ENCODE measurements at places on chromosomes 1 and 21.
A peak's percentile ranks its signal among the peaks of the same experiment; 100 is the strongest.

- no peak for DNase-seq
Observed at GRCh38 chr21:44592446-44593311, at the start of gene KRTAP10-6. TSS of gene KRTAP10-6 (minus strand) at chr21:44592505. CDS start at chr21:44592484, 21 bp downstream.

- no peak for DNase-seq
Observed at GRCh38 chr1:66267201-66267940, 266.6 kb upstream of the SGIP1 start.

DNA sequence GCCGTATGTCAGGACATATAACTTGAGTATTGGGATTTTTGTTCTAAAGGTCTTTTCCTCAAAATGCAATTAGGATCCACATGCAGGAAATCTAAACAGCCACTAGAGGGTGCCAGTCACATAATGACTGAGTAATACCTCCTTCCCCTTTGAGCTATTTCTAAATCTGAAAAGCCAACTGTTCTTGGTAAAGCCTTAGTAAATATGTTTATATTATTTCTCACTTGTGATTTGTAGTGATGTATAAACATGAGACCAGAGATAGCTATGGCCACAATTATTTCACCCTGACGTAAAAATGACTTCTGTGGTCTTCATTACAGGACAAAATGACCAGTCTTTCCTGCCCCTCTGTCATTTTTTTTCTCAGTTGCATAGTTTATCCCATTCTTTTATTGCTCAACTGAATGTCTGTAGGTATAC lies 41.0 kb upstream of the DR1 start:
- peak; percentile 26 for DNase-seq

DNA sequence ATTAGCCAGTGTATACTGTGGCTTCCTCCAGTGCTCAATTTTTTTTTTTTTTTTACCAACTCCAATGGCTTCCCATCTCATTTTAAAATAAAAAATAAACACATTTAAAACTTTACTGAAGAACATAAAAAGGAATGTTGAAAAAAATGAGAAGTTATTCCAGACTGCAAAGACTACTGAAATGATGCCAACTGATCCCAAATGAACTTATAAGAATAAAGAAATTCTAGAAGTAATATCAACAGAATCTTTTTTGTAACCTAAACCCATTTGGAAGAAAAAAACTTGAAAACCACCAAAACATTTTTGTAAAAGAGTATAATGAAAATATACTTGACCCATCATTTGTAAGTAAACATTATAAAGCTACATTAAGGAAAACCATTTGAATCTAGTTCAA lies 129.4 kb downstream of the FAF1 start:
- DNase-seq, result no peak

DNA sequence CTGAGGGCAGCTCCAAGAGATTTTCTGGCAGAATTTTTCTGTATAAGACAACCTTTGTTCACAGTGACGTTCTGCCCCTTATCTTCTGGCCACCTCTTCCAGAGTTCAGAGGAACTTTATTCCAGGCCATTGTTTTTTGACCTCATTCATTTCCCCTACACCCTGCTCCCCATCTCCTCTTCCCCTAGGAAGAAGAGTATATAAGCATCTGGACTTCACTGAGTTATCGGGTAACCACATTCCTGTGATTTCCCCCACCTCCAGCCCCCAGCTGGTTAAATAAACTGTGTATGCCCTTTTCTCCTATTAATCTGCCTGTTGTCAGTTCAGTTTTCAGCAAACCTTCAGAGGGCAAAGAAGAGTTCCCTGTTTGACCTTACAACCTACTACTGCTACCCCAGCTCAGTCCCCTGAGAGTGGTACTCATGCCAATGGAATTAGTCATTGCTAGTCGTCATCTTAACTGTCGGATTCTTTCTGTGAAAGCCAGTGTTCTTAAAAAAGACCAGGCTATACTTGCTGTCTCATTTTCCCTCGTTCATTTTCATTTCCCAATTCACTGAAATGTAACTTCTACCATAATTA lies 14.3 kb upstream of the ALG14 start:
- no peak for DNase-seq

DNA sequence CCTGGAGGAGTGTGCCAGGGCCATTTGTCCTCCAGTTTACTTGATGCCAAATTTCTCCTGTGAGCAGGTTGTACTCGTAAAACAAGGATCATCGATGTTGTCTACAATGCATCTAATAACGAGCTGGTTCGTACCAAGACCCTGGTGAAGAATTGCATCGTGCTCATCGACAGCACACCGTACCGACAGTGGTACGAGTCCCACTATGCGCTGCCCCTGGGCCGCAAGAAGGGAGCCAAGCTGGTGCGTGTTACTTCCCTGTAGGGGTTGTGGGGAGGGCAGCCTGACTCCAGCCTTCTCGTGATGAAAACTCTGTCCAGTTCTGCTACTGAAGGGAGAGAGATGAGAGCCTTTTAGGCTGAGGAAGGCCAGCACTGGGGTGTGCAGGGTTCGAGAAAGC lies 2.2 kb downstream of the RPS8 start:
- no peak for DNase-seq

- no peak for DNase-seq
Observed at GRCh38 chr1:156768610-156769295, 1.4 kb downstream of the PRCC start.

- no peak for DNase-seq
Observed at GRCh38 chr21:34612557-34612956, 2.4 kb downstream of the RCAN1 start.

DNA sequence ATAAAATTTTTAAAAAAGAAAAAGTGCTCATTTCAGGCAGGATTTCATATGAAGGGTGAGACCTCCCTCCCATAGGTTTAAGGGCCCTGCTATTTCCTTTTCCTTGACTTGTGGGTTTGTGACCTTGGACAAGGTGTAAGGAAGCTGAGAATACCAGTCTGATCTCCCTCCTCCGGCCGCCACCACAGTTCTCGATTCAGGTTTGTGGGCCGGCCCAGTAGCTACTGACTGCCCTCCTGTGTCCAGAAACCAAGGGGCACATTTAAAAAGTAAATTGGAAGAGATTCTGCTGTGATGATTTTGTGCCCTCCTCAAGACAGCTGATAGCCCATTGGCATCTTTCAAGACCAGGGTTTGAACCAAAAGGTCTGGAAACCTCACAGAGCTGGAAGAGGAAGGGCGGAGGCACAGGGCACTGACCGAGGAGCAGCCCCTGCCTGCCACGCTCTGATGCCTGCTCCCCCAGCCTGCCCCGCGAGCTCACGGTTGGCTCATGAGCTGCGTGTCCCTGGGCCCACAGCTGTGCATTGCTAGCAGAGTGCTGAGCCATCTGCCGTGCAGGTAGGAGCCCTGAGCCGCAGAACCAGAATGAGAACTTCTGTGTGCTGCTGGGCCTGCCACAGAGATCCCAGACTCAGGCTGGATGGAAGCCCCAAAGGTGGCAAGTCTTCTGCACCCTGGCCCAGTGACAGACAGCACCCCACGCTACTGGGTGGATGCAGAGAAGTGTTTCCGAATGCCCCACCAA lies 348.7 kb downstream of the NPHP4 start:
- no peak for DNase-seq

DNA sequence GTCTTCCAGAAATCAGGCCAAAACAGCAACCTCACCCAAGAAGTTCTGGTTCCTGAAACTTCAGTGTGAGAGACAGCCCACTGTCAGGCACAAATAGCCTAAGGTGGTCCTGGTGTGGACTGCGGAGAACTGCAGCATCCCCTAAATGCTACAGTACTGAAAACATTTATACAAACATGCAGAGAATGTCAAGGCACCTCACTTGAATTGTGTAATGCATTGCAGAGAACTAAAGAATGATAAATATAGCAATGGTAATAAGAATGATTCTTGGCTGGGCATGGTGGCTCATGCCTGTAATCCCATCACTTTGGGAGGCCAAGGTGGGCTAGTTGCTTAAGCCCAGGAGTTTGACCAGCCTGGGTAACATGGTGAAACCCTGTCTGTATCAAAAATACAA lies 138.6 kb downstream of the TIAM1 start:
- DNase-seq, result no peak

GRCh38 chr1:39332828-39333227 lies 128.3 kb downstream of the MACF1 start:
- no peak for DNase-seq

GRCh38 chr1:240888787-240889048 lies 276.8 kb upstream of the GREM2 start:
- DNase-seq, result no peak

DNA sequence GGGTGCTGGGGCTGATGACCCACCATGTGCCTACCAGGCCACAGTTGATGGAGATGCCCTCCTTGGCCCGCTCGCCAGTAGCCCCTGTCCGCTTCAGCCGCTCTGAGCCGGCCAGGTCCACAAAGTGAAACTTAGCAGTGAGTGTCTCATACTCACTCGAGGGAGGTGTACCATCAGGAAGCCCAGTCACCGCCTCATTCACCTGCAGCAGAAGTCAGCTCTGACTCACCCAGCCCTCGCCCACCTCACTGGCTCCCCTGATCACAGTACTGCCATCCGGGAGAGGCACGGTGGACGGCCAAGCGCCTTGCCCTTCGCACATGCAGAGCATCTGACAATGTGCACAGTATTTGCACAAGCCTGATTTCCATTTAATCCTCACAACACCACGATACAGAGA lies 18.8 kb downstream of the KIF21B start:
- no peak for DNase-seq

- no peak for DNase-seq
Observed at GRCh38 chr1:202081992-202082391, 40.7 kb upstream of the GPR37L1 start.

DNA sequence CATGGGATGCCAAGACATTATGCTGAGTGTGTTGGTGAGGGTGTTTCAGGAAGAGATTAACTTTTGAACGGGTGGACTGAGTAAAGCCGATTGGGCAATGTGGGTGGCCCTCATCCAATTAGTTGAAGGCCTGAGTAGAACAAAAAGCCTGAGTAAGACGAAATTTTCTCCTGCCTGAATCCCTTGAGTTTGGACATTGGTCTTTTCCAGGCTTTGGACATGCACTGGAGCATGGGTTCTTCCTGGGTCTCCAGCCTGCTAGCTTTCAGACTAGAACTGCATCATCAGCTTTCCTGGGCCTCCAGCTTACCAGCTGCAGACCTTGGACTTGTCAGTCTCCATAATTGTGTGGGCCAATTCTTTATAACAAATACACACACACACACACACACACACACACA lies 63.6 kb downstream of the NIBAN1 start:
- no peak for DNase-seq

- no peak for DNase-seq
Observed at GRCh38 chr1:39048745-39049370, 22.7 kb downstream of the NDUFS5 start.

GRCh38 chr21:41894922-41895557 lies 15.9 kb upstream of the PRDM15 start:
- no peak for DNase-seq

GRCh38 chr1:14873677-14874076 lies 275.2 kb downstream of the KAZN start:
- DNase-seq, result no peak

GRCh38 chr1:41474490-41475271 lies 9.8 kb downstream of the EDN2 start:
- DNase-seq, result no peak

GRCh38 chr1:204104331-204105130 lies 31.6 kb downstream of the SOX13 start:
- DNase-seq, result no peak

DNA sequence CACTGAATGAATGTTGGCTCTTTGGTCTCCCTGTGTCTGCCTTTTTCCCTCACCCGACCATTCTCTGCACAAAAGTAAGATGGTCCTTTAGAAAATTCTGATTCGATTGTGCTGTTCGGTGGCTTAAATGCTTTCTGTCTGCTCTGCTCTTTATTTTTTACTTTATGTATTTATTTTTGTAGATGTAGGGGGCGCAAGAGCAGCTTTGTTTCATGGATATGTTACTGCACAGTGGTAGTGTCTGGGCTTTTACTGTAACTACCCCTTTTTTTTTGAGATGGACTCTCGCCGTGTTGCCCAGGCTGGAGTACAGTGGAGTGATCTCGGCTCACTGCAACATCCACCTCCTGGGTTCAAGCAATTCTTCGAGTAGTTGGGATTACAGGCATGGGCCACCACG lies 15.7 kb downstream of the NLRP3 start:
- DNase-seq, result no peak

DNA sequence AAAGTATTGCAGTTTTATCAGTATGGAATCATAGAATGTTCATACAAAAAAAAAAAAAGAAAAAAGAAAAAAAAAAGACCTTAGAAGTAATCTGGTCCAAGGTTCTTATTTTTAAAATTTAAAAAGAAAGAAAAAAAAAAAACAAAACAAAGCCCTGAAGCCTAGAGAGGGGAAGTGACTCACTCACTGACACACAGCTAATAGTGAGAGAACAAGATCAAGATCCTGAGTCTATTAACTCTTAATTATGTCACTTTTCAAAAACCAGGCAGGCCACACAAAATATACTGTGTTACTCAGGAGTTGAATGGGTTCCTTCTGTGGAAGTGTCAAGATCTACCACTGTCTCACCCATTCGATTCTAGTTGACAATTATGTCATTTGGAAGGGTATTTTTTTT lies 433.9 kb upstream of the DAB1 start:
- no peak for DNase-seq

DNA sequence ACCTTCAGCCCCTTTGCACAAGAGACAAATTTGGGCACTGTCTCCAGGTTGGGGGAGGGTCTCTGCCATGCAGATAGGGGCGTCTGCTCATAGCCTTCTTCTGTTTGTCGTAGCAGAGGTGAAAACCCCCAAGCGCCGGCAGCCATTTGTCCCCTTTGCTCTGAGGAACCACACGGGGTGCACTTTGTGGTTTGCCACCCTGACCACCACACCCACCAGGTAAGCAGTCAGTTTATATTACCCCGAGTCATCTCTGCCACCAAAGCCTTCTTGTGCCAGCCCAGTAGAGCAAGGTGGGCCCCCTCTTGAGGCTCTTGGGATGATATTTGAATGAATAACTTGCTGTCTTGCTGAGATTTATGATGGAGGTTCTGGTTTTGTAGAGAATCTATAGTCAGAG lies 111.8 kb downstream of the VPS13D start:
- DNase-seq, result no peak

DNA sequence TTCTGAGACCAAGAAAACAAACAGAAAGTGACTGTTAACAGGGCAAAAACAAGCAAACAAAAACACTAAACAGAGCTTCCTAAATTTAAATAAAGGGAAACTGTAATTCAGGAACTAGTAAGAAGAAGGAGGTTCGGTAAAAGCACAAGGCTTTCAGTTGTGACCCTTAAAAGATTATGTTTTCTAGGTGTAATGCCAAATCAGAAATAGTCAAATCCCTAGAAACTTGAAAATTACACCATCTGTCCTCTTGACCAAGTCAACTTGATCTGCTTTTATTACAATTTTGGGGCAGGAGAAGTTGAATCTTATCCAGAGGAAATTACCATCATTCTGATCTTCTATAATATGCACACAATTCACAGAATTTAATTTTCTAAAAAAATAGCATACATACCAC lies 754.0 kb upstream of the ADGRL4 start:
- no peak for DNase-seq

GRCh38 chr1:174726167-174726879 lies 273.4 kb upstream of the CACYBP start:
- no peak for DNase-seq

- peak; percentile 91 for DNase-seq
Observed at GRCh38 chr1:11320153-11320936, 47.3 kb downstream of the UBIAD1 start.

DNA sequence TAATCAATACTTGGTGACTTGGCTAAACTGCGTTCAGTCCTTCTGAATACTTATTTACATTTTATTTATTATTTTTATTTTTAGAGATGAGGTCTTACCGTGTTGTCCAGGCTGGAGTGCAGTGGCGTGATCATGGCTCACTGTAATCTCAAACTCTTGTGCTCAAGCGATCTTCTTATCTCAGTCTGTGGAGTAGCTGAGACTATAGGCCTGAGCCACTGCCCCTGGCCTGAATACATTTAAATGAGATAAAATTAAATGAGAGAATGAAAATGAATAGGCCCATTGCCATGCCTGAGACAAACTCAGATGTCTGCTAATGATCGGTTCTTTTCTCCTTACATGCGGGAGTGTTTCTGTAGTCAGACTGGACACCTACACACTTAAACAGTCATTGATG lies 86.0 kb downstream of the GALNT2 start:
- no peak for DNase-seq
